ENCODE measurements at places on chromosomes 7 and 10.

DNA sequence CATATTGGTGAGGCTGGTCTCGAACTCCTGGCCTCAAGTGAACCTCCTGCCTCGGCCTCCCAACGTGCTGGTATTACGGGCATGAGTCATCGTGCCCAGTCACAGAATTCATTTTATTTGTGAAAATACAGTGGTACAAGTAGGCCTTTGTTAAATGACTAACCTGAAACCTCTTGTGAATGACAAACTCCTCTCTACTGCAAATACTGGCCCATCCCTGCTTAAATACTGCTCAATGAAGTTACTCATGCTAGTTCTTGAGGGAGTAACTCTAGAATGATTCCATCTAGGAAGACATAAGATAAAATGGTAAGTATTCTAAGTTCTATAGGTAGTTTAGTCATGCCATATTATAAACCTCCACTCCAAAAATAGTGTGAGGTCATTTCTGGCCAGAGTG is 80.7 kb downstream of the UBE2H start:
- DNase-seq, result no peak

DNA sequence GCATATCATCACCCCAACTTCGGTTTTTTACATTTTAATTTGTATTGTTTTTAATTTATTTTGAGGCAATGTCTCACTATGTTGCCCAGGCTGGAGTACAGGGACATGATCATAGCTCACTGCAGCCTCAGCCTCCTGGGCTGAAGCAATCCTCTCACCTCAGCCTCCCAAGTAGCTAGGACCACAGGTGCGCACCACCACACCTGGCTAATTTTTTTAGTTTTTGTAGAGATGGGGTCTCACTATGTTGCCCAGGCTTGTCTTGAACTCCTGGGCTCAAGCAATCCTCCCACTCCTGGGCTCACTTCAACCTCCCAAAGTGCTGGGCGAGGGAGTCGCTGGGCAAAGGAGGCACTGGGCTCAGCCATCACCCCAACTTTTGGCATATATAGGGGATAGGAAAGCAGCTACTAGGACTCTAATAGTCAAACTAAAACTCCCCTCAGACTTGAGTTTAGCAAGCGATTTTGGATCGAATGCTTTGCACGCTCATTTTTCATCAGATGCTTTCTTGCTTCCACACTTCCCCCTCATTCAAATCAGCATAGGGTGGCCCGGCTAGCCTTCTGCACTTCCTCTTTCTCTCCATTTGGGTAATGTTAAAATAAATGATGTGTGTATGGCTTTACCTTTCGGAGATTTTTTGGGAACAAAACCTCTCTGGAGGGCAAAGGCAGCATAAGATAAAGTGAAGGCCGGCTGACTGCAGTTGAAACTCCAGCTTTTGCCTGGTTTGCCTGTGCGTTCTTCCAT is 20.8 kb upstream of the NMT2 start:
- DNase-seq, result no peak

DNA sequence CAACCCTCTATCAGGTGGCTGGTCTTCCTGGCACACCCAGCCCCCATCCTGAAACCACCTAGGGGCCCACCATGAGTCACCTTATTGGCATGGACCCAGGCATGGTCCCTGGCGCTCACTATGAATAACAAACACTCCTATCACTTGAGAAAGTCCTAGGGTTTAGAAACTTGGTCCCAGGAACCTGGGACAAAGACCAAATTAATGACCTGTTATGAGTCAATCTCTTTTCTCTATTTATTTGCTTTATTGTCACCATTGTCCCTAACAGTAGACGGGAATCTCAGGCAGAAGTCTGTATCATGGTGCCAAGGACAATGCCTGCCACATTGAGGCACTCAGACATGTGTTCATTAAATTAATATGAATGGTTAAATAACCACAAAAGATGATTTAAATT is 599.6 kb upstream of the C7orf33 start:
- DNase-seq, result no peak

DNA sequence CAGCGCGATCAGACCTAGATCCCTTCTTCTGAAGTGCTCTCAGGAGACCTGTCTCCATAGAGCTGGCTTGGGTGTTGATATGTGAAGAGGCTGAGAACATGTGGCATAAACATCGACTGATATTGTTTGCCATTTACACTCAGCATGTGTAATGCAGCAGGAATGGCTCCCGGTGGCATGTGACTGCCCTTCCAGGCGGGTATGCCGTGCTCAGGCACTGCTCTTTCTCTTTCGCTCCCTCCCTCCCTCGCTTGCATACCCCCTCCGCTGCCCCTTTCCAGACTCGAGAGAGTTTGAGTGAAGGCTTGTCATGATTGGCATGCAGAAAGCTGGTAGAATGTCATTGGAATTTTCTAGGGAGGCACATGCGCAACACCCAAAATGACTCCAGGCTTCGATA is 107.3 kb upstream of the PDCD4 start:
- no peak for DNase-seq

DNA sequence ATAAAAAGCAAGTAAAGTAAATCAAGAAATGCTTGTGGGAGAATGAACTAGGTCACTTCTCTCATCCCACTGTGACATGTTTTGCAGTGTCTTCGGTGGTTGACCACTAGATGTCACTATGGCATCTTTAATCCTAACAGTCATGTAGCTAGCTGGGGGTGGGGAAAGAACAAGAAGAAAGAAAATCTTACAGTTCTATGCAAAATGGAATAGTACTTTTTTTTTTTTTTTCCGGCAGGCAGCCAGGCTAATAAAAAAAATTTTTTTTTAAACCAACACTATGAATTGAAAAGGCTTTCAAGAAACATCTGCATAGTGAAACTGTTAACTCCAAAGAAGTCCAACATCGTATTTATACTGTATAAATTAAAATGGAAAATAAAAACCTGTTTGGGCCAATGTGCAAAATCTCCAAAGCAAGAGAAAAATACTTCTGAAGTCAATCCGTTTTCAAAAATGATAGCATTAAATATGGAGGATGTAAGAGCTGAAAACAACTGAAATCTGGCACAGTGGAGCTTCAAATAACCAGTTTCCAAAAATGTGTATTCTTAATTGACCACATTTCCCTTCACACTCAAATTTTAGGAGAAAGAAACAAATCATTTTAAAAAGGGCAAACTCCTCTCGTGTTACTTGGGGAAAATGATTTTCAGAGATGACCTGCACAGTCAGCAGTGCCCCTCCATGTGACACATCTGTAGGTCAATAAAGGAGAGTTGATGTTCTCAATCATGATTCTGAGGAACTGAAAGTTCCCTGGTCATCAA is 38.5 kb downstream of the CDK1 start:
- no peak for DNase-seq

DNA sequence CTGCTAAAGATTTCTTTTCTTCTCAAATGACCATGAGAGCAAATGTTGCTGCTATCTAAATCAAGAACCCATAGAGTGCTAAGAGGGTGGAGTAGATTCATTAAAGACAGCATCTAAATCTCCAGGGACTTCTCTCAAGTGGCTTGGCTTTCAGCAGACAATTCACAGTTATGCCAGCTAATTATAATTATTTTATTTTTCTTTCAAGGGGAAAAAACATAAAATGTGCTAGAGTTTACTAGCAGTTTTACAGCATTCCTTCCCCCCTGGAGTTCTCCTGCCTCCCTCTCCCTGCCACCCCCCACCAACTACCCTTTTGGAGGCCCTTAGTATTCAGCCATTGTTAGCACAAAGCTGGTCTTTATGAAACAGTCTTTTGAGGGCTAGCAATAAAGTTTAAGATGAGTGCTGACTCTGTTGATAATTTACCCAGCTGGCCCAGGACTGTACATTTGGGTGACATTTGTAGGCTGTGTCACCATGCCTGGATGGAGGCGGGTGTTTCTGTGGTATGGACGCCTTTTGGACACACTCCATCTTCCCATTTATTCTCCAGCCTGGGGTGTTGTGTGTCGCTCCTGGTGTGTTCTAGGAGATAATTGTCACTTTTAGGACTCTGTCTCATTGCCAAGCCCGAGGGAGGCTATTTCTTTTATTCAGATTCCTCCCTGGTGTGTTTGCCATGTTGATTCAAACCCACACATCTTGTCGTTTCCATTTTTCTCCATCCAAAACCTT is 160.2 kb downstream of the CREB5 start:
- DNase-seq, result no peak

- no peak for DNase-seq
These were observed 21.1 kb upstream of the MAP3K8 start for GRCh38 chr10:30412901-30413300.

GRCh38 chr7:134676743-134677142 is 30.1 kb downstream of the BPGM start:
- DNase-seq, result no peak

DNA sequence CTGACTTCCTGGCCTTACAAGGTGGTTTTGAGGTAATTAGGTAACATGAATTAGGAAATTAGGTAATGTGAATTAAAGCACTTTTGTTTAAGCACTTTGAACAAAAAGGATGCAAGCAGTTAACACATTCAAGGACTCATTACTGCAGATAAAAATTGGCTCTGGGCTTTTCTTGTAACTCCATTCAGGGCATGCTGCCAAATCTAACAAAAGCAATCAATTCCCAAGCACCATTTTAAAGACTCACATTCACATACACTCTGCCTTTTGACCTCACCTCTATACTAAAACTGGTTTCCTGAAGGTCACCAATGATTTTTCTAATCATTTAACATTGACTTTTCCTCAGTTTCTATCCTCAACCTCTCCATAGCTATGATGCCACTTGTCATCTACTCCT is 251.2 kb upstream of the RHOBTB1 start:
- DNase-seq, result no peak

GRCh38 chr10:96513698-96514561 is at the start of gene TLL2:
TLL2 (minus strand) TSS chr10:96513926; CDS start chr10:96513685, 241 bp downstream.
- DNase-seq, result peak; percentile 22

GRCh38 chr7:140506788-140507464 is 27.6 kb upstream of the MKRN1 start:
- no peak for DNase-seq

- no peak for DNase-seq
These were observed 575 bp downstream of the DLG5 start for GRCh38 chr10:77925795-77926565.

- DNase-seq, result no peak
These were observed 34.4 kb upstream of the ARMS2 start for GRCh38 chr10:122419876-122420623.

DNA sequence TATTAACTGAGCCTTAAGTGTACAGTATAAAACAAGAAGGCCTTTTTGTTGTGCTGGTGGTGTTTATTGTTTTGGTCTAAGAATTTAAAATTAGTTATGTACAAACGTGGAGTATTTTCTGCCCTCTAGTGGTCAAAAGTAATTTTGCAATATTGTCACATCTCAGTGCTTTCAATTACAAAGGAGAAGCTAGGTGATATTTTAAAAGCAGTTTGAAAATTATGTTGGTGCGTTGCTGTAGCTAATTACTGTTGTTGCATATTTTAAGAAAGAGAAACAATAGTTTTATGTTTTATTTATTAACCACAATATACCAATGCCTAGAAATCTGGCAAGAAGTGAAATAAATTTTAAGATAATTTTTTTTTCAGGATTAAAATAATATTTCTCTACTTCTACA is 11.4 kb downstream of the NPVF start:
- no peak for DNase-seq

DNA sequence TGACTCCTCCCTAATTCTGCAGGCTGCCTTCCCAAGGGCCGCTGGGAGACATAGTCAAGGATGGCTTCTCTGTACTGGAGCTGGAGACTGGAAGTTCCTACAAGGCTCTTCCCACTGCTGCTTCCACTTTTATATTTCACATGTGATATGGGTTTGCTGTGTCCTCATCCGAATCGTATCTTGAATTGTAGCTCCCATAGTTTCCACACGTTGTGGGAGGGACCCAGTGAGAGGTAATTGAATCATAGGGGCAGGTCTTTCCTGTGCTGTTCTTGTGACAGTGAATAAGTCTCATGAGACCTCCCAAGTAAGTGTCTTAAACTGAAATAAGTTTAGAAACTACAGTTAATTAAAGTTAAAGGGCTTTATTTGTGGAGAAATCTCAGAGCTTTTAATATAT is 47.0 kb upstream of the BICC1 start:
- DNase-seq, result no peak

- DNase-seq, result no peak
These were observed 792.6 kb upstream of the C7orf33 start for GRCh38 chr7:147798001-147798400.

DNA sequence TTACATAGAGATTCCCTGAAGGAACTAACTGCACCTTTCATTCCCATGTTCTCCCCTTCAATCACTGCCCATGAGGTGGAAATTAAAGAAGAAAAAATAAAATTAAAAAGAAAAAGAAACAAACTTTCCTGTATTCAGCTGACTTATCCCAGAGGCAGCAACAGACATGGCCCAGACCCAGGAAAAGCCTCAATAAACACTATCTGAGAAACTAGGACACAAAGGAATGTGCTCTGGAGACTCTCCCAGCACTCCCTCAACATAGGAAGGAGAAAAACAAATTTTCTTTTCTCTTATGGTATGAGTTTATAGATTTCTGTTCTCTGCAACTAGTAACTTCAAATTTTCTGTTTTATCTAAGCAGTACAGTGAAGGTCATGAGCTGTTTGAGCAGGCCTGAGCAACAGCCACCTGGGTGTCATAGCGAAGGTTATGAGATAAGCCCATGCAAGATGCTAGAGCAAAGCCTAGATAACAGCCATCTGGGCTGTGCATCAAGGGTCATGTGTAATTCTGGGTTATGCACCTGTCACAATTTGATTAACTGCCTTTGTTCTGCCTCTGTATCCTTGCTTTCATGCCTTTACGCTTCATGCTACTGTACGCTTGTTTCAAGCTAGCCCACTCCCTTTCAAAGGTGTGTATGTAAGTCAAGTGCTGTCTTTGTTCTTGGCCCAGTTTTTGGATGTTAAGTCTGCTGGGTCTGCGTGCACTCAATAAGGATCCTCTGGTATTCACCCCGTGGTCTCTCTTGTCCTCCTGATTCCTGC is 11.0 kb upstream of the OR6B1 start:
- no peak for DNase-seq

- DNase-seq, result no peak
These were observed 442.0 kb upstream of the ANKRD30A start for GRCh38 chr10:36683421-36683820.

GRCh38 chr10:26621243-26621888 is 76.1 kb upstream of the PDSS1 start:
- no peak for DNase-seq

DNA sequence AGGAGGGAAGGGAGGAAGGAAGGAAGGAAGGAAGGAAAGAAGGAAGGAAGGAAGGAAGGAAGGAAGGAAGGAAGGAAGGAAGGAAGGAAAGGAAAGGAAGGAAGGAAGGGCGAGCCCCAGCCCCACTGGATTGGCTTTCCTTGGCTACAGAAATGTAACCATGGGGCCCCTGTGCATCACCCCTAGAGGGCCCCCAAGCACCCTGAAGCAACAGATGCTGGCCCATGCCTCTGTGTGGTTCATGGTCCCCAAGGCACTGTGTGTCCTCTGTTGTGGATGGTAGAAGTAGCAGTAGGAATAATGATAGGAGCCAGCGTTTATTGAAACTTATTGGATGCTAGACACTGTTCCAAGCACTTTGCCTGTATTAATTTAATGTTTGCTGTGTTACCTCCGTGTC is 116.6 kb upstream of the MACROH2A2 start:
- no peak for DNase-seq

- DNase-seq, result no peak
These were observed 17.5 kb upstream of the OTUD1 start for GRCh38 chr10:23421397-23421796.

Measured in stimulated activated CD4-positive, alpha-beta T cell treated with anti-CD3 and anti-CD28 coated beads, TNF-alpha, amount 100 ng/mL, for 1 hour (primary cell).